ENCODE measurements at places on chromosomes 13 and 19. TPM values are rescaled to one million over a fixed set of nuclear protein-coding genes. Genes with fewer than 3 reads are reported as not detected.

The PLEKHJ1 gene
- total RNA-seq, result 53.0 TPM

The DZIP1 gene
- 3.9 TPM for total RNA-seq

The ADAT3 gene
- total RNA-seq, result 4.0 TPM

The PTPRH gene
- total RNA-seq, result 1.3 TPM

The SBK2 gene
- 172 TPM for total RNA-seq
